Stimulated activated CD4-positive, alpha-beta T cell treated with anti-CD3 and anti-CD28 coated beads, TNF-alpha, amount 100 ng/mL, for 4 hours (primary cell): ENCODE measurements at places on chromosomes 11 and 22.

- DNase-seq, result no peak
Observed at GRCh38 chr11:70594031-70594430, 195.7 kb downstream of the CTTN start.

DNA sequence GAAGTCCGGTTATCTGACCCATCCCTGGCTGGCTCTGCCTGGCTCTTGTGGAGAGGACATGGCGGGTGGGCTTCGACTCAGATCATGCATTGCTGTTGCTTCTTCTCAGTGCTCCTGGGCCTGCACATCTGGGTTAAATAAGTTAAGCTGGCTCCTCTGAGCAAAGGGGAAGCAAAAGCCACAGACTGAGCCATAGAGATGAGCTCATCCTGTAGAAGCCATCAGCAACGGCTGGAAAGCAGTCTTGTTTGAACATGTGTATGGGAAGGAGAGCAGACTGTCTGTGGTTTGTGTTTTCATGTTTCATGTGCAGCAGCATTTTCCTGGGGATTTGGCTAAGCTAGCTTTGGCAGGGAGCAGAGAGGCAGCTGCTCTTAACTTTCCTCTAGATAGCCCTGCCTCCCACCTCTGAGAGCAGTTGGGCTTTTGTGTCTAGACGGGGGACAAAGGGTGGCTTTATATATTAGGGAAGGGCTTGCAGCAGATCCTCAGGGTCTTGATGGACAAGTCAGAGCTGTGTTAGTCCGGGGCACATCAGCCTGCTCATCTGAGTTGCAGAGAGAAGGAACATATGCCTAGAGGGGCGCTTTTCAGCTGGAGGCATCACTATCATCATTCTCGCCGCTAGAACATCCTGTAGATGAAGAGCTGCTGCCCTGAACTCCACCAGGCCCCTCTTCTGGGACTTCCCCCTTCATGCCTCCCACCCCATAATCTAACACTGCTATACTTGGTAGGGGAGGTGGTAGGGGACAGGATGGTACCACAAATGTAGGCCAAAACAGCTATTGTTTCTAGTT lies 14.9 kb downstream of the DCPS start:
- no peak for DNase-seq

DNA sequence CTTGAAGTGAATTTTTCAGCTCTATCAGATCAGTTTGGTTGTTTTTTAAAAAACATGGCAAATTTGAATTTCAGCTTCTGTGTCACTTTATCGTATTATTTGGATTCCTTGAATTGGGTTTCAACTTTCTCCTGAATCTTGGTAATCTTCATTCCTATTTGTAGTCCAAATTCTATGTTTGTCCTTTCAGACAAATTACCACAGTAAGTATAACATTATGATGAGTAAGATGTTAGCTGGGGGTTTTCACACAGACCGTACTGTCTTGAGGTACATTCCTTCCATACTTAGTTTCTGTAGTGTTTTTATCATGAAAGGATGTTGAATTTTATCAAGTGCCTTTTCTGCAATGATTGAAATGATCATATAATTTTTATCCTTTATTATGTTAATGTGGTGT lies 28.0 kb downstream of the OR5B17 start:
- DNase-seq, result no peak

DNA sequence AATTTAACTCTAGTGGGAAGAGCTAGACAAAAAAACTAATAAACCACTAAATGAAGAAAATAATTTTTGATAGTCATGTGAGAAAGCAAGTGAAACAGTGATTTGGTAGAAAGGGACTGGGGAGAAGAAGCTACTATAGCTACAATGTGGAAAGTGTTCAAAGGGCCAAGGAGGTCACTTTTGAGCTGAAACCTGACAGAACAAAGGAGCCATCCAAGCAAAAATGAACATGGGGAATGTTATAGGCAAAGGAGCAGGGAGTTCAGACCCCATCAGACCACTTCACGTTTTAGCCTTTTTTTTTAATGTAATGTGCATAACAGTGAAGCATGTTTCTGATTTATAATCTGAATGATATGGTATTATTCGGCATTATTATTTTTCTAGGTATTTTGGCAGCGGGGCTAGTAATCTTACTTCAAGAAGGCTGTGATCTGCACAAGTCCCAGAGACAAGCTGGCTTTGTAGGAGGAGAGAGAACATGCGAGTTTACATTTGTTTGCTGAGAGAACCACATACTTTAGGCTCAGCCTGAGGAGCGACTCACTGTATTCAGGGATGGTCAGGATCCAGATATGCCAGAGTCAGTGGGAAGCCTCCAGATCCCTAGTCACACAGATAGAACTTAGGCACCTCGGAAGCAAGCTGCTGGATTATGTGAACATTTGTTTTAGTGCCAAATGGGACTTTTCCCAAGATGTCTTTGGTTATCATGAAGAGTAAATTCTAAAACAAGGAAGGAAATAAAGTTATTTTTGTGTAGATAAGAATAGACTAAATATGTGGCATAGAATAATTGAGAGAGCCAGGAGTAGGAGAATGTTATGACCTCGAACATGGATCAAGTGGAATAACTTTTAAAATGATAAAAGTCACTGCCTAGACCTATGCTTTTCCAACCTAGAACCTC lies 118.6 kb downstream of the TRIM44 start:
- DNase-seq, result no peak

- DNase-seq, result no peak
Observed at GRCh38 chr11:124717421-124717785, 22.3 kb upstream of the NRGN start.

DNA sequence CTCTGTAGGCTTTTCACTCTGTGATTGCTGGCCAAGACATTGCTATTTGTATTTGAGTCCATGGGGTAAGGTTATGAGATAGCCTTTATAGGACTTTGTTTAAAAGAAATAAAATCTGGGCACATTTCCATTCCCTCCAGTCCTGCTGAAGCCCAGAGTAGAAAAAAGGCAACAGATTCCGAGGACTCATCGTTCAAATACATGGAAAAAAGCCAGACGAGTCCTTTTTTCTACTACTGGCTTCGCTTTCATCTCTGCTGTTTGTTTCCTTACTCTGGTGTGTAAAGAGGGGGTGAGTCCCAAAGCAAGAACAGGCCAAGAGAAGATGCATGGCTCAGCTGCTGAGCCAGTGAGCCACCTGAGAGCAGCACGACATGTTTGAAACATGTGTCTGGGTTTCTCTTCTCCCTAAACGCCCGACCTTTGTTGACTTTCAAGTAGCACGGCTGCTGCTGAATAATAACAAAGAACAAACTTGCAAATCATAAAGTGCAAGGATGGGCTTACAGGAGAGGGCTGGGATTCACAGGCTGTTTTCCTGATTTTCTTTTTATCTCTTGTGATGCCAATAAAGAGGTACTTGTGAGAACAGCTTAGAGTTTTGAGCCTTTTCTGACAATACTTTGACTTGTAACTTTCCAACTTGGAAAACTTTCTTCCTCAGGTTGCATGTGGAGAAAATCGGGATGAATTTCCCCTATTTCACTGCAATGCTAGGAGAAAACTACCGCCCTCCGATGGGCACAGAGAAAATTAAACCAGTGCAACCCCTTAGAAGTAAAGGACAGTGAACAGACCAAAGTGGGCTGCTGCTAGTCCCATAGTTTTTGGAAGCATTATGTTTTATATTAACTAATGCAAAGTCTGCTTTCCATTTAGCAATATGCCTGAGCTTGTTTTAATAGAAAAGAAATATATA lies 195.2 kb upstream of the RAG2 start:
- DNase-seq, result no peak

- no peak for DNase-seq
Observed at GRCh38 chr11:128762031-128762430, 68.2 kb downstream of the FLI1 start.

DNA sequence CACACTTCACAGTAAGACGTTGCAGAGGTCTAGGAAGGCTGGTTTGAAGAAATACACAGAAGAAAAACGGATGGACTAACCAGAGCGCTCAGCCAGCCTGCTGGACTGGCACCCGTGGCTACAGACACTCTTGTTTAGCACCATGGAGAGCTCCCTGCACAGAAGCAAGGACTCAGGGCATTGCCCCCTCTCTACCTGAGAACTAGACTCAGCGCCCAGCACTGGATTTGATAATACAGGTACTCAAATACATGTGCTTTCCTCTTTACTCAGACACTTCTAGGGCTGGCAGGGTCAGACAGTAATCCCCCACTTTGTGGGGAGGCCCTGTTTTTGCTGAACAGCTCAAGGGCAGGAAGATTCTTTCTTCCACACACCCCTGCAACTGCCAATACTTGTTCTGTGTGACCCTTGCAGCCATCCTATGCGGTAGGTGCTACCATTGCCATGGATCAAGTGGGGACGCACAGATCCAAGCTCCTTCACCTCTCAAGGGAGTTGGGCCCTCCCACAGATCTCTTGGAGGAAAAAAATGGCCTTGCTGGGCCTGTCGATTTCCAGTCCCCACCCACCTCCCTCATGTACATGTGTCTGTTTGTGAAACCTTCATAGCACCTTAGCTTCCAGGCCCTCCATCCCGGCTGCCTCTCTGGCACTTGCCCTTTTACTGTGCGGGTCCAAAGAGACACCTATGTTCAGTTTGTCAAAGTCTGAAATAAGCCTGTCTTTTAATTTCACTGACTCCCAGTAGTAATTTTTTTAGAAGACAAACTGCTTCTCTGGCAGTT lies 5.1 kb upstream of the P2RX6 start:
- no peak for DNase-seq
